ENCODE measurements at places on chromosomes 7 and 10.

DNA sequence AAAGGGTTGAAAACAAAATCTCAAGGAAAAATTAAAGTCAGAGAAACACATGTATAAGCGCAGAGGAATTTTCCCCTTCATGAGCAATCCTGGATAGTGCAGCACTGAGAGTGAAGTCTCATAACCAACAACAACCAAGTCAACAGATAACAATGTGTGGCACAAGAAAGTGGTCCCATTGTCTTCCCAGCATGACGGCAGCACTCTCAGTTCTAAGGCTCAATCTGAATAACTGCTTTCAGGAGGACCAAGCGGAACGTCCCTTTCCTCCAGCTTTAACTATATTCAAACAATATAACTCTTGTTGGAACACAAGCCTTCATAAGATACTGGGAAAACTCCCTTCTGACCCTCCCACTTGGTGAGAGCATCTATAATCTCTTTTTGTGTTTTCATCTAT lies 137.9 kb downstream of the RAPGEF5 start:
- DNase-seq: no peak

GRCh38 chr7:24713039-24713793 lies 44.0 kb downstream of the GSDME start:
- no peak for DNase-seq

DNA sequence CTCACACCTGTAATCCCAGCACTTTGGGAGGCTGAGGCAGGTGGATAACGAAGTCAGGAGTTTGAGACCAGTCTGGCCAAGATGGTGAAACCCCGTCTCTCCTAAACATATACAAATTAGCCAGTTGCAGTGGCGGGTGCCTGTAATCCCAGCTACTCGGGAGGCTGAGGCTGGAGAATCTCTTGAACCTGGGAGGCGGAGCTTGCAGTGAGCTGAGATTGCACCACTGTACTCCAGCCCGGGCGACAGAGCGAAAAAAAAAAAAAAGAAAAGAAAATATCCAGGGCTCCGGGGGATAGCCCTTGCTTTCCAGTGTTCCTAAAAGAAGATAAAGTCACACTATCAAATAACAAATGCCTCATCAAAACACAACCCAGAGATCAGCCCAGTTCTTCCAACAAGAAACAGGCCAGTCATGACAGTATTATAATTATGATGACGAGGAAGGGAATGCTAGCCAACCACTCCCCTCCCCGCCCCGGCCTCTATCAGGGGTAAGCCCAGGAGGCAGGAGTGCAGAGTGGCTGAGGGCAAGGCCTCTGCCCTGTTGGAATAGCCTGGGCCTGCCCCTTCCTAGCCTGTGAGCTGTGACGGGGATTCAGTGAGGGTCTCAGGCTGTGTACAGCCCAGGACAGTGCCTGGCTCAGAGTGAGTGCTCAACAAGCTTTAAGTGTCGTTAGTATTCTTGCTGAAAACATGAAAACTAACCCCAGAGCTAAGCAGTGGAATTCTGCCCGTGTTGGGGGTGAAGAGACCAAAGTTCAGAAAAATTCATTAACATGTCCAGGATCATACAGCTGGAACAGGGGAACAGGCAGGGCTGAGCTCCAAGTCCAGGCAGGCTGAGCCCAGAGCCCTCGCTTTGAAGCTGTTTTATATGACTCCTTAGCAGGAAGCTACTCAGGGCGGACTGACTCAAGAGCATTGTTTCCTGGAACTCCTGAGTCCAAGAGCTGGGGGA lies 54.3 kb downstream of the FAM241B start:
- DNase-seq: no peak

- no peak for DNase-seq
These were observed 26.0 kb downstream of the CYTH3 start for GRCh38 chr7:6246251-6246917.

DNA sequence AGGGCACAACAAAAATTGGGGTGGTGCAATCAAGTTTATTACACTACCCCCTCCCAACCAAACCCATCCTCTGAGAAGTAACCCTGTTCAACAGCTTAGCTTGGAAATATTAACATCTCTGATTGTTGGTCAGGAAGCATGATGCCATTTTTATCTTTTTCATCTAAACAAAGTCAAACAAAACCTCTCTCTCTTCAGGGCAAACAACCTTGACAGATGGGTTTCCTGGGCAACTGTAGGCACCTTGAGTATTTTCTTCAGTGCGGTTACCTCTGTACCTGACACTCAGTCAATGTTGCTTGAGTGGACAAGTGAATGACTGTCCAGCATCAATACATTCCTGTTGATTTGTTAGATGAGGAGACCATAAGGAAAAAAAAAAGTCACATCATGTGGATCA lies 183.6 kb downstream of the NRP1 start:
- no peak for DNase-seq

DNA sequence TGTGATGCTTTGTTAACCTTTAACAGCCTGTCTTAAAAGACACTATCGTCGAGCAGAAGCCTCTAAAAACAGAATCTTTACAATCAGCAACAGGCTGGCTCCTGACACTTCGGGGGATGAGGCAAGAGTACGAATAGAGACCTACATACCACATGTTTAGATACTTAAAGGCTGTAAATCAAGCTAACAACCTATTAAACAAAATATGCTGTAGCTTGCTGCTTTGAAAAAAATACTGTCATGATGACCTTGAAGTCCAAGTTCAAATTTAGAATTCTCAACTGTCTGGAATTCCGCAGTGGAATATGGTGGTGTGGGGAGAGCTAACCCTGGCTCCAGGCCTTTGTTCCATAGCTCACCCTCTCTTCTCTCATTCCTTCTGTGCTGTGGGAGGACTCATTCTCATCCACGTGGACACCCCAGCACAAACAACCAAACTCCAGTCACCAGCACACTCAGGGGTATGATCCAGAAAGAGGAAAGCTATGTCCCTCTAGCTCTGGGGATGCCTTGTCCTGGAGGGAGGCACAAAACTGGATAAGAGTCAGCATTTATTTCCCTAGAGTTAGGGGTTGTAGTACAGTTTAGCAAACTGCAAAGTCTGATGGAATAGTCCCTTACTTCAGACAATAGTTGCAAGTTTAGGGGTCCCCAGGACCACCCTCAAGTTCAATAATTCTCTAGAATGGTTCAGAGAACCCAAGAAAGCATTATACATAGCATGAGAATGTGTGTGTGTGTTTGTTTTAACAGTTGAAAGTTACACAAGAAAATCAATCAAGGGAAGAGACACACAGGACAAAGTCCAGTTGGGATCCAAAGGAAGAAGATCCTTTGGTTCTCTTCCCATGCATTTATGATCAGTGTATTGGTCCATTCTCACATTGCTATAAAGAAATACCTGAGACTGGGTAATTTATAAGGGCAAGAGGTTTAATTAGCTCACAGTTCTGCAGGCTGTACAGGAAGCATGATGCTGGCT lies 196.1 kb upstream of the SVIL start:
- DNase-seq: no peak

DNA sequence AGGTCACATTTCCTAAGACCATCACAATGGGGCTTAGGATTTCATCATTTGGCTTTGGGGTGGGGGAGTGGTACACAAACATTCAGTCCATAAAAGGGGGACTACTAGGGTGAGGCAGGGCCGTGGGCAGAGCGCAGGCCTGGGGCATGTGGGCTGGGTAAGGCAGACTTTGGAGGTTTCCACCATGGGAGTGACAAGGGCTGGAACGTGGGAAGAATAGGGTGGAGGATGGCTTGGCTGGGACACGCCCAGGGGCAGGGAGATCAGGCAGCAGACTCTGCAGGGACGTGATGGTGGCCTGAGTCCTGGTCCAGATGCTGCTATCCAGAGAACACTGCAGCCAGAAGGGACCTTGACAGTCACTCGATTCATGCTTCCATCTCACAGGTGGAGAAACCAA lies 24.7 kb upstream of the CRHR2 start:
- no peak for DNase-seq

GRCh38 chr10:124315591-124316270 lies 103.0 kb downstream of the OAT start:
- DNase-seq: no peak

DNA sequence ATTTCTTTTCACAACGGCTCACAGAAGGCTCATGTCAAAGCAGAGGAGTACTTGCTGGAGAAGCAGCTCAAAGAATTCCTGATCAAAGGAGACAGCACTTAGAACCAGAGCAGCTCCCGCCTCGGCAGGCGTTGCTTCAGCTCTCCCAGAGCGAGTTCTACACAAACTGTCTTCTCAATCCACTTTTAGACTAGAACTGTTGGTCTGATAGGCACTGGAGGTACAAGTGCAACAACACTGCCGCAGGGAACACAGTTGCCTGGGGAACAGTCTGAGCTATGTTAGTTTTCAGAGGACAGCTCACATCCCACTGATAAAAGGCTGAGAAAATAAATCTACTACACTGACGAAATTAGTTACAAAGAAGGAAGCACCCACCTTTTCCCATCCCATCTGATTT lies 35.4 kb downstream of the CYTH3 start:
- no peak for DNase-seq

GRCh38 chr7:42692621-42693020 lies 219.2 kb downstream of the C7orf25 start:
- no peak for DNase-seq

GRCh38 chr10:114767986-114768821 lies 53.4 kb upstream of the FHIP2A start:
- no peak for DNase-seq

DNA sequence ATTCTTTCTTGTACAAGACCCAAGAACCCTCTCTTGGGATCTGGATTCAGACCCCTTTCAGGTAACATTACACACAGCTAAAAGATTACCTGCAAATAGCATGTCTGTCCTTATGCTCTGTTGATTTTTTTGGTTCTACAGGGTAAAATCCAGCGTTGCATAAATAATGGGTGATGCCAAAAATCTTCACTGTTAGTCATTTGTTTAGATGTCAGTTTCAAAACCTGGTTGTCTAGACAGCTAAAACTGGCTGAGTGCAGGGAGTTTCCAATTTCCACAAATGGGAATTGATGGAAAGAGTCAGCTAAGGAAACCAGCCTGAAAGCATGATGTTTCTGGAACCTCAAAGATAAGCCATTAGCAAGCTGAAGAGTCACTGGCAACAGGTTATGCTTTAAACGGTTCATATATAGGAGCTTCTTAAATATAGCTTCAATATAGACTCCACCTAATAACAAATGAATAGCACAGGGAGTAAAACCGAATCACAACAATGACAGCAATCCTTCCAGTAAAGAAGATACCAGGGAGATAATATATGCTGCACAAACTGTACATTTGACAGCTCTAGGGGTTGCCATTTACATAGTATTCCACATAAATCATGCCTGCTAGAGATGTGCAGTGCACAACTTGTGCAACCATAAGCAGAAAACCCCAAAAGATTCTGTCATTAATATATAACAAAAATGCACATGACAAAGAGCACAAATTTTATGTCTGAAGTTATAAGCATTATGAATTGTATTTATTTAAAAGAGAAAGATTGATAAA lies 20.4 kb downstream of the CCDC71L start:
- DNase-seq: no peak

GRCh38 chr10:955820-956217 lies 24.3 kb upstream of the LARP4B start:
- no peak for DNase-seq

- no peak for DNase-seq
These were observed 259.2 kb downstream of the GLRX3 start for GRCh38 chr10:130395248-130395936.

DNA sequence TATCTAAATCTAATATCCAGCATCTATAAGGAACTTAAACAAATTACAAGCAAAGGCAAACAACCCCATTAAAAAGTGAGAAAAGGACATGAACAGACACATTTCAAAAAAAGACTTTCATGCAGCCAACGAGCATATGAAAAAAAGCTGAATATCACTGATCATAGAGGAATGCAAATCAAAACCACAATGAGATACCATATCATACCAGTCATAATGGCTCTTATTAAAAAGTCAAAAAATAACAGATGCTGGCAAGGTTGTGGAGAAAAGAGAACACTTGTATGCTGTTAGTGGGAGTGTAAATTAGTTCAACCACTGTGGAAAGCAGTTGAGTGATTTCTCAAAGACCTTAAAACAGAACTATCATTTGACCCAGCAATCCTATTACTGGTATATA lies 334.4 kb upstream of the CACNA2D1 start:
- DNase-seq: no peak

GRCh38 chr10:92480413-92480812 lies 93.5 kb downstream of the IDE start:
- DNase-seq: no peak

DNA sequence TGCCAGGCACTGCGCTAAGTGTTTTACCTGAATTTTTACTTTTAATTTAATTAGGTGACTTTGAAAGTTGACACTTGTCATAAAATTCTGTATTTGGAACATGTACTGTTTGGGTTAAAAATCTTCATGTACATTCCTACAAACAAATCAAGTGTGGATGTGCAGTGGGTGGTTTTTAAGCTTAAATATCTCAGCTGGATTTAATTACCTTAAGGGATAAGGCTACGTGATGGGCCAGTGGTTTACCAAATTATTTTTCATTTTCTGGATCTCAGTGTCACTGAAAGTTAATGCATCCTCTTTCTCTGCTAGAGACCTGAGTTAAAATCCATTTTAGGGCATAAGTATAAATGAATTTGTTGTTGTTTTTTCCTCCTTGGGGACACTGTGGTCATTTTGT lies 51.1 kb downstream of the EXOC4 start:
- DNase-seq: no peak

DNA sequence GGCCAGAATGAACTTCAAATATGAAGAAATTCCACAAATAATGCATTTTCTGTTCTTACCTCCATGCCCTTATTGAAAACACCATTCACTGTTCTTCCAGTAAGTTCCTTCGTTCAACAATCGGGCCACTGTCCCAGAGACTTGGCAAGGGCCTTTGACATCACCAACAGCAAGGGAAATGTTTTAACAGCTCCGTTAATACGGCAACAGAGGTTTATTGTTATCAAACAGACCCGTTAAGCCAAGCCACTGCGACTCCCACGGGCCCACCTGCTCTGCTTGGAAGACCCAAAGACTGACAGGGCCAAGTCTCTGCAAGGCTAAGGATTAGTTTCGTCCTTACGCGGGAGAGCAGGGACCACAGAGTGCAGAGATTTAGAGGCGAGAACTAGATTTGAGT lies 43.4 kb upstream of the LYZL1 start:
- DNase-seq: no peak

GRCh38 chr10:123622381-123622780 lies 43.8 kb upstream of the GPR26 start:
- no peak for DNase-seq

DNA sequence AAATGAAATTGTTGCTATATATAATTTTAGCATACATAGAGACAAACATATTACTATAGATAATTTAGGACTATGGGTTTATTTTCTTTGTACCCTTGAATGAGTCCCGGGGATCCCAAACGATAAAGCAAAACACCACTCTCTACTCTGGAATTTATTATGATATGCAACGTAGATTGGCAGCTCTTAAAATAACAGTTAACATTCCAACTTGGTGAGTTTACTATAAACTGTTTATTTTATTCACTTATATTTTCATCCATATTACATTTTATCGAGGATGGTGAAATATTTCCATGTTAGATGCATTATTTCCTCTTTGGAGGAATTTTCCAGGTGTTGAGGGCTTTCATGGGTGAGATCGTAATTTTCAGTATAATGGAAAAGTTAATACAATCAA lies 138.7 kb upstream of the DGKB start:
- no peak for DNase-seq
